Stimulated activated CD8-positive, alpha-beta memory T cell treated with anti-CD3 and anti-CD28 coated beads, Interleukin-4, amount 100 ng/mL, for 1 hour (primary cell): ENCODE measurements at places on chromosomes 12 and 14.

- no peak for DNase-seq
These were observed 94.2 kb upstream of the CNOT2 start for GRCh38 chr12:70149013-70149412.

- DNase-seq = no peak
These were observed 97.1 kb downstream of the ETNK1 start for GRCh38 chr12:22722081-22722480.

DNA sequence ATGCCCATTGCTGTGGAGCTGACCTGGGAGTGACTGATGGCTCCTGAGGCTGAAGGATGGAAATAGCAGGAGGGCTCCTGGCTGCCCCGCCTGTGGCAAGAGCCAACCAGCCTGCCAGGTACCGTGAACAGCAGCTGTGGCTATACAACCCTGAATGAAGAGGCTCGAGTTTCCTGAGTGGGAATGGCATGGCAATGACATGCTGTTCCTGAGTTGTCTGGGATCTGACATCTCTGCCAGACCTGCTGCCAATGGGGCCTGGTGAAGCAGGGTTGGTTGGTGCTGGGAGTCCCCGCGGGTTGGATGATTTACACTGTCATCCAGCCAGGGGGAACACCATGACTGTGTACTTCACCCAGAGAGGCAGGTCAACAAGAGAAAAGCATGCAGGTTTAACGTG is 31.8 kb upstream of the LRRC10 start:
- no peak for DNase-seq

GRCh38 chr12:33828326-33828725 is 194.0 kb upstream of the ALG10 start:
- DNase-seq = no peak

DNA sequence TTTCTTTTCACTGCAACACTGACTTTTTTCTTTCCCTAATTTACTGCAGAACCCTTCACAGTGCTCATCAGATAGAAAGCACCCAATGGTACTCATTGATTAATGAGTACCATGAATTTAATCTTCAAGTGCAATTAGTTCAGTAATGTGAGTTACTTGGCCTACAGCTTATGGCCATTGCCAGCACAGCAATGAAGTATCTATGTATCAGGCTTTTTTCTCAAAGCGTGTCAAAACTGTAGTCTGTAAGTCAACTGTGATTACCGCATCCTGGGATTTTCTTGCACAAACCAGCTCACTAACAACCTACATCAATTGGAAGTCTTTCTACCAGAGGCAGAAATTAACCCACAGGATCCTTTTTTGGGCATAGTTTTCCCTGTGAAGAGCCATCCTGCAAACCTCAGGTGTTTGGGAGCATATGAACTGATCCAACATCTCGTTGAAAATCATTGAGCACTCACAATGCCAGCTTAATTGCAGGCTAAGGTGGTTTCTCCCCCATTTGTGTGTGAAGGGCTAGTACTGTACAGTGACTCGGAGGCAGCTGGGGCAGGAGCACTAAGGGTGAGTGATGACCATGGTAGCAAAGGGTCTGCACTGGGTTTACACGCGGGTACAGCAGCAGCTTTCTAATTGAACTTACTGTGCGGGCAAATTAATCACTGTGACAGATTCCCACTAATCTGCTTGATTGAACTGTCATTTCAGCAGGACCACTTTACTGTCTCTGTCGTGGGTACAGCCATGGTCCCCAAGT is 619.3 kb downstream of the SNAPC1 start:
- DNase-seq = no peak
